Activated CD4-positive, alpha-beta T cell treated with anti-CD3 and anti-CD28 coated beads, Interleukin-2, amount 50 U/mL, for 24 hours (primary cell): ENCODE measurements at places on chromosomes 7 and 10.

DNA sequence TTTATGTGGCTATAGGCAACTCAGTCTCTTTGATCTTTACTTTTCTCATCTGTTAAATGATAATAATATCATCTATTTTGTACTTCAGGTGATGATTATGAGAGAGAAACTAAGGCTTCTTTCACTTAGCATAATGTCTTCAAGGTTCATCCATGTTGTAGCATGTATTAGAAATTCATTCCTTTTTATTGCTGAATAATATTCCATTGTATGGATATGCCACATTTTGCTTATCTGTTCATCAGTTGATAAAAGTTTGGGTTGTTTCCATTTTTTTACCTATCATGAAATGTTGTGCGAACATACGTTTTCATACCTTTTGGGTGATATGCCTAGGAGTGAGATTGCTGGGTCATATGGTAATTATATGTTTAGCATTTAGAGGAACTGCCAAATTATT, 7.2 kb upstream of the CDK13 start:
- DNase-seq, result no peak

- no peak for DNase-seq
Observed at GRCh38 chr10:103763374-103764202, 91.8 kb downstream of the SH3PXD2A start.

- DNase-seq, result no peak
Observed at GRCh38 chr10:3287572-3288445, 115.2 kb upstream of the PITRM1 start.

- DNase-seq, result no peak
Observed at GRCh38 chr10:62025901-62026879, 124.7 kb downstream of the ARID5B start.

DNA sequence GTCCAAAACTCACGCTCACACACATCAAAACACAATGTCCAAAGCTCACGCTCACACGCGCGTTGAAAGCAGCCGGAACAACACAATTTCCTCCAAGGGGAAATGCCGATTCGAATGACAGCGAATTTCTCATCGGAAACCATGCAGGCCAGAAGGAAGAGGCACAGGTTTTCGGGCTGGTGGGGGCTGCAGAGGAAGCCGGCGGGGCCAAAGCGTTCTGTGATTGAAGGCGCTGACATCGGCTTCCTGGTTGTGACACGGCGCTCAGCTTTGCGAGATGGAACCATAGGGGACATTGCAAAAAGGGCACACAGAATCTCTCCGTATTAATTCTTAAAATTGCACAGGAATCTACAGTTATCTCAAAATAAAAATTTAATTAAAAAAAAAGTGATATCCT, 61.3 kb downstream of the FOXL3 start:
- peak; percentile 46 for DNase-seq

GRCh38 chr7:33503014-33503413, 373.6 kb downstream of the BBS9 start:
- DNase-seq, result no peak

- DNase-seq, result no peak
Observed at GRCh38 chr7:39733881-39734632, 110.7 kb downstream of the RALA start.

DNA sequence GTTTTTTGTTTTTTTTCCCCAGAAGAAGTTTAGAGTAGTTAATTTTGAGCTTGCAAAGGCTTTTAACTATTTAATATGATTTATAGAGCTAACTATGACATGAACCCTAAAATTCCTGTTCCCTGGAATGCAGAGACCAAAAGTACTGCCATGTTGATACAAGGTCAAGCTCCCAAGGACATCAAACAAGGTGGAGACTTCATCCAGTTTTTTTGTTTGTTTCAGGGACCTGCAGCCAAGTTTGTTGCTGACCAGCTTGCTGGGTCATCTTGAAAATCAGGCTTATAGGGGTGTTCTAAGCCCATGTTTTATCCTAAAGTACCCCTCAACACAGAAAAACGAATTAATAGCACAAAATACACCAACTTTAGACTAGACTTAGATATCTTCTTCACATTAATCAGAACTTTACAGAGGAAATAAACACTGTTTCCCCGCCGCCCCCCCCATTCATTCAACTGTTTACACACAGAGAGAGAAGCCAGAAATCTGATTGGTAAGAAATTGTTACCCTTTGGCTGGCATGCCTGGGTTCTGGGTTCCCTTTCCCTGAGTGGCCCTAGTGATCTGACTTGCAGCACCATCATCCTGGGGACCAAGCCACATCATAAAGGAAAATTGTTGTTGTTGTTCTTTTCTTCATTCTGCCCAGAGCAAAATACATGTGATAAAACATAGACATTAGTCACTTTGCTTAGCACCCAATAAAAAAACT, 860.5 kb downstream of the CCSER2 start:
- no peak for DNase-seq

DNA sequence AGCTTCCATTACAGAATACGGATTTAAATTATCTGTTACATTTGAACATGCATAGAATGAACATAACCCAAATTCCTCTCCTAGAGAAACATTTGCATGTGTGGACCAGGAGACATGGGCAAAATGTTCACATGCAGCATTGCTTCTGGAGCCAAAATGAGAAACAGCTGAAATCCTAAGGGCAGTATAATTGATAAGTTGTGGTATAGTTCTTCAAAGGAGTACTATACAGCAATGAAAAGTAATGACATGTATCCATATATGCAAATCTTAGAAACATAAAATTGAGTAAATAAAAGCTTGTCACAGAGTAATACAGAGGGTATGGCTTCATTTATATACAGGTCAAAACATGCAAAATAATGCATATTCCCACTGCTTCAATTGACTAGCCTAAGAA, 77.1 kb downstream of the RAB11FIP2 start:
- DNase-seq, result no peak

- DNase-seq, result no peak
Observed at GRCh38 chr7:46449743-46450142, 528.7 kb upstream of the IGFBP3 start.

- DNase-seq, result no peak
Observed at GRCh38 chr10:90205340-90205739, 503.9 kb downstream of the KIF20B start.

DNA sequence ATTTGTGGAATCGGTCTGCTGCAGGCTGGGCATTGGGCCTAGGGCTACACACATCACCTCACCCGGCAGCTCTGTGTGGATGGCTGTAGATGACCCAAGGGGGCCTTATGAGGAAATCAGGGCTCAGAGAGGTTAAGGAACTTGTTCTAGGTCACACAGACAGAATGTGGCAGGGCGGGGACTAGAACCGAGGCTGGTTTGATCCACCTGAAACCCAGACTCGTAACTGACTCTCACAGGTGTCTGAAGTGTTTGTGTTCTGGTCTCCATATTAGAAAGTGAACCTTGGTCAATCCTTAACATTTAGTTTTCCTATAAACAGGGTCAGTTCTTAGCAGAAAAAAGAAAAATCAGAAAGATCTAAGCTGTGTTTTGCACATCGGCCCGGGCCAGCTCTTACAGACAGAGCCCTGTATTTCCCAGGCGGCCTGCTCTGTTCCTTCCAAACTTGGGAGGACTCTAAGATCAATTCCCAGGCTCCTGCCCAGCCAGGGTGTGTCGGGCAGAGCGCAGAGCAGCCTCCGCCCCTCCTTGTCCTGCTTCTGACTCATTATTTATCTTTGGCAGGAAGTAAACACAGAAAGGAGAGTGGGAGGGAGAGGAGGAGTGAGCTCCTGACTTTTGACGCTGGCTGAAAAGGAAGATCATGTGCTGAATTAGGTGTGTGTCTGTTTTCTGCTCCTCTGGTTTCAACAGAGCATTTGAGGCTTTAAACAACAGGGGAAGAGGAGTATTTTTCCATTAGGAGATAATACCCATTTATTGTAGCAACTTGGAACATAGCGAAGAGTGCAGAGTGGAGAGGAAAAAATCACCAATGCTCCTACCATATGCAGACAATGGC, 74.1 kb downstream of the TACC2 start:
- no peak for DNase-seq

DNA sequence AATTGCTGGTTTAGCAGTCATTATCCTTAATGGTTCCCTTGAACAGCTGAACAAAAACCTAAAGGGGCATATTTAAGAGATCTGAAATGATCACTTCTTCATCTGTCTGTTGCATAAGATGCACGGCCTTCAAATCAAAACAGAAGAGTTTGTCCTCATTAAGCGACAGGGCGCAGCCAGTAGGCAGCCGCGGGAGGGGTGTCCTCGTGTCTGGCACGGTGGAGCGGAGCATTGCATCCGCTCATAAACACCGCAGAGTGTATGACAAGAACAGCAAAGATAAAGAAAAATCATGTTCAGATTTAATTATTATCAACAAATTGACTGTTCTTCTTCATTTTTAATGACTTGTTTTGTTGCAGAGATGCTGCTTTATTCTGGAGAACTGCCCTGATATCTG, 255.6 kb upstream of the ADARB2 start:
- DNase-seq, result no peak

- DNase-seq, result no peak
Observed at GRCh38 chr10:28681291-28681763, 4.0 kb downstream of the BAMBI start.

DNA sequence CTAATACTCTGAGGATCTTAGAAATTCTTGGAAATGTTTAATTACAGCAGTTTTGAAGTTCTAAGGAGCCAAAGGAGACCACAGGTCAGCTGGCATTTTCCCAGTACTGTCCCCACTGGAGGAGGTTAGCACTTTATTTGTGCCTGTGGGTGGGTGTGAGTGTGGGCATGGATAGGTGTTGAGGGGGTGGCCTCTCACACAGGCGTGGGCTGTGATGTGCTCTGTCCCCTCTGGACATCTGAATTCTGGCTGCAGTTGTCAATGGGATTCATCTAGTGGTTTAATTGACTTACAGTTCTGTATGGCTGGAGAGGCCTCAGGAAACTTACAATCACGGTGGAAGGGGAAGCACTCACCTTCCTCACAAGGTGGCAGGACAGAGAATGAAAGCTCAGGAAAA, 135.4 kb upstream of the NAMPT start:
- DNase-seq, result no peak

GRCh38 chr7:15586266-15586665, 24.5 kb upstream of the AGMO start:
- no peak for DNase-seq

GRCh38 chr10:108787932-108788331, 1135.4 kb downstream of the XPNPEP1 start:
- DNase-seq, result no peak

- no peak for DNase-seq
Observed at GRCh38 chr7:29322023-29322712, 127.6 kb downstream of the CHN2 start.

GRCh38 chr7:22629056-22629455, 97.9 kb upstream of the IL6 start:
- DNase-seq, result no peak

- no peak for DNase-seq
Observed at GRCh38 chr7:117489016-117489415, 9.2 kb downstream of the CFTR start.

GRCh38 chr10:35007858-35008301, 82.3 kb downstream of the CUL2 start:
- no peak for DNase-seq

GRCh38 chr10:103605359-103606096, 112.0 kb downstream of the NEURL1 start:
- DNase-seq, result no peak

DNA sequence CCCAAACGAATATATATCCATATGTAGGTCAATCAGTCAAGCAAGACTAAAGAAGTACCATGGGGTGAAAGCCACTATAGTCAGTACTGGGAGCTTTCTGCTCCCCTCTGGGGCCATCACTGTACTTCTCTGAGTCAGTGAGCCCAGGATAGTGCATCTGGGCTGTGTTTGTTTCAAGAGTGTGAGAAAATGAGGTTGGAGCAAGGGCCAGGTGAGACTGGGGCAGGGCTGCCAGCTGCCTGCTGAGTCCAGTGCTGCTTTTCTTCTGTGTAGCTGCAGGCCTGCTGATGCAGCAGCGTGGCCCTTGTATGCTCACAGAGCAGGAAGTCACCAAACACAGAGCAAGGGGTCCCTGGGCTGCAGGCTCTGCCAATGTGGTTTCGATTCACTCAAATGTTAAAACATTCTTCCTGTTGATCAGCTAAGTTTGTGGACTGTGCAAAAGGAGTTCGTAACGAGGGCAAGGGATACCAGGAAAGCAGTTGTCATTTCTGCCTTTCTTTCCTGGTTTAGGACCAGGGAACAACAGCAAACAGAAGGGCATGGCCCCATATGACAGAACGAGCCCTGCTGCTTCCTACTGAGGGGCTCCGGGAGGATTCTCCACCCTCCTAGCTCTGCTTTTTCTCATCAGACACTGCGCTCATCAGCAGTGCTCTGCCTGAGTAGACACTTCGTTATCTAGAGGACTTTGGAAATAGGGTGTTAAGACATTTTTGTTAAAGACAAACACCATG, 65.4 kb upstream of the TNS3 start:
- DNase-seq, result no peak

- no peak for DNase-seq
Observed at GRCh38 chr7:112147793-112148361, 58.3 kb downstream of the DOCK4 start.
